Urinary bladder (tissue), 4 donors: ENCODE measurements at places on chromosomes 2 and 18. TPM values are rescaled to one million over a fixed set of nuclear protein-coding genes. Genes with fewer than 3 reads are reported as not detected.

DNA sequence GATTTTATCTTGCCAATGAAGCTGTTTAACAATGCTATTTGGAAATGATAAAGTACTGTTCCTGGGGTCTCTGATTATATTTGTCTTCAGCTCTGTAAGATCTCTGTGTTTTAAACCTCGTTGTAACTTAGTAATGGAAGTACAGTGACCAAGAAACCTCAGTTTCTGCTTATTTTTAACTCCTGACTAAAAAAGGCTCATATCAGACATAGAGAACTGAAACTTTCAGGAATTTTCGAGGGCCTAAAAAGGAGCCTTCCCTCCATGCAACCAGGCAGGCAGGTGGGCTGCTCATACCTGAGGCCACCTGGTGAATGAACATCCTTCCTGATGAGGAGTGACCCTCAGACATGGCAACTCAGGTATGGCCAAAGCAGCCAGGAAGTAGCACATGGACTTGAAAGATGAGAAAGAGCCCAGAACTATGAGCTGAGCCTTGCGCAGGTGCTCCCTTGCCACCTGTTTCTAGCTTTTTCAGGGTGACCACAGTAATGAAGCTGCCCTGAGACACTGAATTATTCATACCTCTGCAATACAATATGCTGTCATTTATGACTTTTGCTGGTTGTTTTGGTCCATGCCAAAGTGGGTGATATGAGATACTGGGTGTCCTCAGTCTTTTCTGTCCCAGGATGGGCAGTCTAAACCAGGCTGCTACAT, 23.9 kb downstream of the MYO3B start:
- no peak for DNase-seq

Gene SERPINB8
- 6.4 TPM for polyA plus RNA-seq

Gene USP34
- 48.2 TPM for polyA plus RNA-seq

Gene ANKRD30BL
- not detected for polyA plus RNA-seq

- no peak for DNase-seq
These were observed 49.2 kb upstream of the TUBA3D start for GRCh38 chr2:131426727-131427126.

DNA sequence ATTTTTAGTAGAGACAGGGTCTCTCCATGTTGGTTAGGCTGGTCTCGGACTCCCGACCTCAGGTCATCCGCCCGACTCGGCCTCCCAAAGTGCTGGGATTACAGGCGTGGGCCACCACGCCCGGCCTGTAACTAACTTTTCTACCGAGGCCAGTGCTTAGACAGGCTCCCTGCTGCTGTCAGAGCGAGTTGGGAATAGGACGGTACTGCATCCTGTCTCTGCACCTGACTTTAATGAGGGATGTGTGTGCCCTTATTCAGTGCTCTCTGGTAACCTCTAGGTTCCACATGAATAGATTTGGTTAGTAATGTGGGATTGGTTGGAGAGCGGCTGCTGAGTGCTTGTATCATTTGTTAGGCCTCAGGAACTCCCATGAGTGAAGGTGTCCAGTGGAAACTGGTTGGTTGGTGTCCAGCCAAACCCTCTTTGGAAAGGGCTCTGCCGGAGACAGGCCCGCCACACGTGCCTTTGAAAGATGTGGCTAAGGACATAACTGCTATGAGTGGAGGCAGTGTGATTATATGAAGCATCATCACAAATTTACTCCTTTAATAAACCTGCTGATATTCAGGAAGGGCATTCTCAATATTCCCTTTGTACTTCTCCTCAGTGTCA, 36.6 kb downstream of the MYOM1 start:
- DNase-seq, result no peak

- no peak for DNase-seq
These were observed 52.3 kb downstream of the CYP26B1 start for GRCh38 chr2:72095364-72095763.

DNA sequence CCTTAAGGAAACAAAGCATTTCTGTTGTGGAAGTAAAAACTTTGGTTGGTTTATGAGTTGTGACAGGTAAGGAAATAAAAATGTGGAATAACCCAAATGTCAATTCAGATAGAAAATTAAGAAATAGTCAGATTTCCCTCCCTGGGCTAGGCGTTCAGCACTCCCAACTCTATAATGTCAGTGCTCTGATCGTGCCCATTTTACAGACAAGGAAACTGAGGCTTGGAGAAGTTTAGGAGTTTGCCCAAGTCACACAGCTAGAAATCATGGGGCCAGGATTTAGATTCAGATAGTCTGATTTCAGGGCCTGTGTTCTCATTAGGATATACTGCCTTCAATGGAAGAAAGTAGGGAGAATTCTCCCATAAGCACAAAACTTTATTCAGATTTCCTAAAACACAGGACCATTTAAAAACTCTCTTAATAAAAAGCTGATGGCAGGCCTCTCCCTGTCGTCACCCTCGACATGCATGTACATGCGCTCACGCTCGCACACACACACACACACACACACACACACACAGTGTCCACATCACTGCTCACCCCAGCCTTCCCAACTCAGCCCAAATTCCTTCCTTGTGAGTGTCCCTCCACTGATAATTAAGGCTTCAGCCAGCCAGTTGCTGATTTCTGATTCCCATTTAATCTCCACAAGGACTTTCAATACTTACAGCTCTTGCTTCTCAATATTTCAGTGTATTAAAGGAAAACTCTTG, 49.1 kb upstream of the SLC14A2 start:
- peak; percentile 43 for DNase-seq

Gene REG1A
- 5.4 TPM for polyA plus RNA-seq

DNA sequence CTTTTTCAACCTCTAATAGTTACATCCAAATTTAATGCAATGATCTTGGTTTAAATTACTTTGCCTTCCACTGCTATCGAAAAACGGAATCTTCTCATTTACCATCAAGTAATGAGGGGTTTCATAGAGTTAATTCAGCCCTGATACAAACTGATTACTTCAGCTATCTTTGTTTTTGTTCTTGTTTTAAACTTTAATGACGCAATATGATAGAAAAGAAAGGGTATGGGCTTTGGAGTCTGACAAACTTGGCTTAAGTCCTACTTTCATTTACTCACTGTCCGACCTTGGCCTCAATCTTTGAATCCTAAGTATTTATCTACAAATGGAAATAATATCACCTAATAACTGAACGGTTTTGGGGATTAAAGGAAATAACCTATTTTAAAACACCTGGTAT, 16.1 kb downstream of the ADAM17 start:
- no peak for DNase-seq

DNA sequence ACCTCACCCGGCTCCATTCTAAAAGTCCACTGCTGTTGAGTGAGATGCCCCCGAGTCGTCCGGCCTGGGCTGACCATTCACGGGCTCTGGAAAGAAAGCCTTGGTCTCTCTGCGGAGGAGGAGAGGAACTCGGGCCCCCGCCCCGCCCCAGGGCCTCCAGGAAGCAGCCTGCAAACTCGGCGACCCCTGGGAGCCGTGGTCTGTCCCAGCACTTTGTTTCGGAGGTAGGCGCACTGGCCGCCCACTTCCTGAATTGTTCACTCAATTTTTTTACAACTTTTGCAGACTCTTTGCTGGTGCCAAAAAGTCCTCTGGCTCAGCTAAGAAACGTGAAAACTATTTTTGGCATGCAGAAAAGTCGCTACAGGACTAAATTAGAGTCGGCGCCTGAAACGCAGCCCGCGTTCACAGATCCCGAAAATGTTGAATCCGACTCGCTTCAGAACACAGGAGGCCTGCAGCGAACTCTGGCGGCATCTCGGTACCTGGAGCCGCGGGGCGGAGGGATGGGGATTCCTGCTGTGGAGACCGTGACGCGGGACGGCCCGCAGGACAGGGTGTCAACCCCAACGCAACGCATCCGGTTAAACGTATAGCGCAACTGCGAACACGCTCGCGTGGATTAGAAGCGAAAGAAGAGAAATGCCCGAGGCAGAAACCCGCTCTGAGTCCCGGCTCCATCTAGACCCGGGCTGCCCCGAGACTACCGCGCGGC, 1.5 kb downstream of the PXDN start:
- DNase-seq, result no peak
